Muscle of arm (tissue), 14 donors: ENCODE measurements at places on chromosomes 2 and 18.

DNA sequence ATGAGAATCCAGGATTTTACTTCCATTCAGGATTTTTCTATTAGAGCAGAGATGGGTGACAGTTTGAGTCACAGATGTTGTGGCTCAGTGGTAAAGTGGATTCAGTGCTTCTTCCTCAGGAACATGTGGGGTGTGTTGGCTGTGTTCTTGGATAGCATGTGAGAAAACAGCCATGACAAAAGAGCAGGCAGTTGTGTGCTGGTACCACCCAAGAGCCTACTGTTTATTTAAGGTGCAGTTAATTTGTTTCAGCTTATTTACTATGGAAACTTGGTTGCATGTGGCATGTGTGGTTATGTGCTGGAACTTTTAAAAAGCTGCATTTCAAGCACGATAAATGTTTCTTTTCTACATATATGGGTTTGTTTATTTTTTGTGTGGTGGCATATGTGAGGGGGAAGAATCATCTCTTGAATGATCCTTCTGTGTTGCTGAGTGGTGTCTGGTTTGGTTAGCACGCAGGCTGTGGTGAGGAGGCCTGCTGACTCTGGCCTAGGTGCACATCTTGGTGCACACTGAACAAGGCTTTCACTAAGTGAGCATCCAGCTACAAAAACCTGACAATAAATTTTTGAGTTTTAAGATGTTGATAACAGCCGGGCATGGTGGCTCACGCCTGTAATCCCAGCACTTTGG lies 67.3 kb downstream of the SPTBN1 start:
- DNase-seq, result no peak

GRCh38 chr2:171244466-171244969 lies 83.8 kb upstream of the TLK1 start:
- no peak for DNase-seq

- no peak for DNase-seq
Observed at GRCh38 chr2:14628901-14629300, 3.6 kb upstream of the LRATD1 start.

- DNase-seq, result no peak
Observed at GRCh38 chr18:9066358-9066757, 36.1 kb upstream of the NDUFV2 start.

DNA sequence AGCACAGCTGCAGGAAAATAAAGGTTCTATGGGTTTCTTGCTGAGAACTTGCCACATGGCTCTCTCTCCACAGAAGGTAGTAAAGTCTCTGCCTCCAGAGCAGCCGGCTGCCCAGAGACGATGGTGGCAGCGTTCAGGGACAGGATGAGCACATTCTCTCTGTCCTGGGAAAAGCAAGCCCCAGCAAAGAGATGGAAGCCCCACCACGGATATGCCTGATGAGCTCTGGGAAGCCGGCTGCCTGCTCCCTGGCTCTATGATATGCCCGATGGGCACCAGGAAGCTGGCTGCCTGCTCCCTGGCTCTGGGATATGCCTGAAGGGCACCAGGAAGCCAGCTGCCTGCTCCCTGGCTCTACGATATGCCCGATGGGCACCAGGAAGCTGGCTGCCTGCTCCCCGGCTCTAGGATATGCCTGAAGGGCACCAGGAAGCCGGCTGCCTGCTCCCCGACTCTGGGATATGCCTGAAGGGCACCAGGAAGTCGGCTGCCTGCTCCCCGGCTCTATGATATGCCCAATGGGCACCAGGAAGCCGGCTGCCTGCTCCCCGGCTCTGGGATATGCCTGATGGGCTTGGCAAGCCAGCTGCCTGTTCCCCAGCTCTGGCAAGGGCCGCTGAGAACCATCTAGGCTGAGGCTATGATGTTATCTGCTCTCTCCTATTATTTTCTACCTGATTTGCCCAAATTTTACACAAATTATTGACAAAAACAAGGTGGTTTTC lies 21.5 kb upstream of the SNTG2 start:
- no peak for DNase-seq

- DNase-seq, result peak; percentile 70
Observed at GRCh38 chr2:156333951-156334495, 1.5 kb upstream of the NR4A2 start.

DNA sequence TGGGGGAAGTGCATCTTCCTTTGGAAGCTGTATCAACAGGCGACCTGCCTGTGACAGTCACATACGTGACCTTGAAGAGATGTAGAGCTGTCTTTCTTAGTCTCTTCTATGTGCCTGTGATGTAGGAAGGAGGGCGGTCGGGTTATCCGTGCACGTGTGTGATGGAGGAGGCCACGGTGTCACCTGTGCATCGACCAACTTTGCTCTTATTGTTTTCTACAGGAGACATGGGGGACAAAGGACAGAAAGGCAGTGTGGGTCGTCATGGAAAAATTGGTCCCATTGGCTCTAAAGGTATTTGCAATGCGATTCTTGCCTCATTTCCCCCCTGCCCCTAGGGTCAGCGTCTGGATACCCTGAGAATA lies 20.7 kb upstream of the ALLC start:
- no peak for DNase-seq

DNA sequence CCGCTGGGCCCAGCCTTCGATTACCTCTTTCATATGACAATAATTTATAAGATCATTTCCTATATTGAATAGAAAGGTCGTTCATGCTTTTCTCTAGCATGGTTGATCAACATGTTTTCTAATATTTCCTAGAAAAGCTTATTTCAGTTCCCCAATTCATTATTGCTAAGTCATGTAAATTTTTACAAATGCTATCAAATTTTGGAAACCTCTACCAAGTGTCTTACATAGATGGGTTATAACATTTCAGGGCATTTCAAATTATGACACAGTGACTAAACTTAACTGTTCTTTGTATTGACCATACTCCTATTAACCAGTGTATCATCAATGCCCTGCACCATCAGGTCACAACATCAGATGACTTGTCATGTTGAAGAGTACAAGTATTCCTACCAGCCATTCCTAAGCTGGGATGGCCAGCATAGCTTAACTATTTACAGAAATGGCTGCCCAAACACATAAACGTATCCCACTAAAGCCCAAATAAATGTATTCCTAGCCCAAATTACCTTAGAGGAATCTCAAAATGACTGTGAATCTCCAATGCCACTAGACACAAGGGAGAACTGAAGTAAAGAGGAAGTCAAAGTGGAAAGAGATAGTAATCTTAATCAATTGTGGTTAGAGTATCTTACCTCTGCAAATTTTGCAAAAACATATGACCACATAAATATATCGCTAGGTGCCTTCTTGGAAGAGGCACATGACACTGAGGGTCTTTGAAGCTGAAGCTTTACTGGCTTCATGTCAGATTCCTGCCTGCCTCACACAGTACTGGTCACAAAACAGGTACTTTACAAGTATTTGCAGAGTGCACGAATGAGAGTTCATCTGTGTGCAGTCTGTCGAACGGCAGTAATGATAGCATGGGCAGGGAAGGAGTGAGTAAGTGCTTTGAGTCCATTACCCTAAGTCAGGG lies 87.3 kb upstream of the TLK1 start:
- DNase-seq, result no peak

DNA sequence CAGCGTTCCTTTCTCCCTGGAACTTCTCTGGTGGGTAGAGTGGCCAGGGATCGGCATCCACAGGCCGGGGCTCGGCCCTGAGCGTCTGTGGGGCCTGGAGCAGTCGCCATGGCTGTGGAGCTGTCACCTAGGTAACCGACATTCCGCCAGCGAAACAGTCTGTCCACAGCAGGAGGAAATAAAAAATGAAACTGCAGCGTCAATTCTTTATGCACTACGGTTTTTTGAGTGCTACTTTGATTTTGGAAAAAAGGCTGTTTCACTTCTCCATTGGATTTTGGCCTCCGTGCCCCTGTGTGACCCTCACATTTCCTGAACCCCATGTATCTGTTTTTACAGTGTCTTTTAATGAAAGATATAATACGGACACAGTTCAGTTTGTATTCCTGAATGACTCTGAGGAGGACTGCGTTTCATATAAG lies 163.4 kb downstream of the LDLRAD4 start:
- DNase-seq, result peak; percentile 85

DNA sequence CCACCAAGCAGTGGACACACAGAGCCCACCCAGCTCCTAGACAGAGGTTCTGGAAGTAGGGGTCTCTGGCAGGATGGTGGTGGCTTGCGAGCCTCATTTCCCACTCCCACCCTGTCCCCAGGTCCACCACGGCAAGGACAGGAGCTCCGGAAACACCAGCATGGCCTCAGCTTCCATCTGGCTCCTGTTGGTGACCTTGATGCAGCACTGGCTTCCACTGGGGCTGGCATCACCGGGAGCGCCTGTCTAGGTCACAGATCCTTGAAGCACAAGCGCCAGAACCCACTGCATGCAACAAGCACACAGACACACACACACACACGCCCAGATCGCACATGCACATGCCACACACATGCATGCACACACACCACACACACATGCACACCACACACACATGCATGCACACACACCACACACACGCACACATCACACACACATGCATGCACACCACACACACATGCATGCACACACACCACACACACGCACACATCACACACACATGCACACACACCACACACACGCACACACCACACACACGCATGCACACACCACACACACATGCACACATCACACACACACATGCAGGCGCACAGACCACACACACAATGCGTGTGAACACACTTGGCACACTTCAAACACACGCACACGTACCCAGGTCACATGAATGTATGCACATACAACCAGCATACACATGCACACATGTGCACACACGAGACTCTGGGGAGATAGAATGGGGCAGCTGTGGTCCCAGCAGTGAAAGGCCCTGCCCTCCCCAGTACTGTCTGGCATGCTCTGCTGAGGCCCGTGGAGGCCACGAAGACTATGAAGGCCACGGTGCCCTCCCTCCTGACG lies 63.7 kb downstream of the TWIST2 start:
- DNase-seq, result no peak
